ENCODE measurements at places on chromosomes 12 and 14. TPM values are rescaled to one million over a fixed set of nuclear protein-coding genes. Genes with fewer than 3 reads are reported as not detected.

LRCOL1 gene
- not detected for total RNA-seq

ANO4 gene
- not detected for total RNA-seq

GRCh38 chr12:128353301-128353700 is 86.3 kb downstream of the TMEM132C start:
- DNase-seq = no peak

DNA sequence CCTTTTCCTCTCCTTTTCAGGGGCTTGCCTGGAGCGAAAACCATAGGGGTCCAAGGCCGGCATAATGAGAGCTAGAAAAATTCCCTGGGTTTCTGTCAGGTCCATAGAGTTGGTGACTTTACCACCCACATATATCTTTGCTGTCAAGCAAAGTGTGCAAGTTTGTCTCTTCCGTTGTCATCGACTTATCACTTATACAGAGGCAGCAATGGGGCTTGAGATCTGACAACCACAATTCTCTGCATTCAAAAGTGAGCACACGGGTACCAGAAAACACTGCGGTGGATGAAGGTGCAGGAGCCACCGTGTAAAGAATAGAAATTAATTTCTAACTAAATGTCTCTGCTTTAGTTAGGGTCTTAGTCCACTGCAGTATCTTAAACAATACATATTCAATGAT is 162.3 kb downstream of the DAD1 start:
- no peak for DNase-seq

DNA sequence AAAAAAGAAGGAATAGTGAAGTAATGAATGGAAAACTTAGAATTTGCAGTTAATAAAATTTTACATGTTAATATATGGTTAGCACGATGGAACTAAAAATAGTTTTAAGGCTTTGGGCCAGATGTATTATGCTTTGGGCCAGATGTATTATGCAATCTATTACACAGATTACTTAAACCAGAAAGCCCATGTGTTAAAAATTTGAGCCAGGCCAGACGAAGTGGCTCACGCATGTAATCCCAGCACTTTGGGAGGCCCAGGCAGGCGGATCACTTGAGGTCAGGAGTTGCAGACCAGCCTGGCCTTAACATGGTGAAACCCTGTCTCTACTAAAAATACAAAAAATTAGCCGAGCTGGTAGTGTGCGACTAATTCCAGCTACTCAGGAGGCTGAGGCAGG is 17.2 kb downstream of the IFT81 start:
- peak; percentile 78 for DNase-seq

- no peak for DNase-seq
Observed at GRCh38 chr12:106276032-106276740, 26.3 kb upstream of the TCP11L2 start.

- no peak for DNase-seq
Observed at GRCh38 chr12:10849425-10849878, at the start of gene PRR4. PRR4 (minus strand) TSS chr12:10849475; CDS start chr12:10849437, 38 bp downstream.

DNA sequence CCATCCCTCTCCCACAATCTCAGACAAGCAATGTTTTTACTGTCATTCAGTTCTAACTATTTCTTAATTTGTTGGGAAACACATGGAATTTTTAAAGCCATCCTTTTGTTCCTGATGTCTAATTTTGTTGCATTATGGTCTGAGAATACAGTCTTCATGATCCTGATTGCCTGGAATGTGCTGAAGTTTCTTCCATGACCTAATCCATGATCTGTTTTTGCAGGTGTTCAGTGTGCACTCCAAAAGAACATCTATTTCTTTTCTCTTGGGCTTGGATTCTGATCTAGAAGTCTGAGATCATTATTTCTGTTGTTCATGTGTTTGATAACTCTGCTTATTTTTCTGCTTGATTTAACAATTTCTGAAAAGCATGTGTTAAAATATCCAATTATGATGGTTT is 43.2 kb upstream of the PHC1 start:
- no peak for DNase-seq

DNA sequence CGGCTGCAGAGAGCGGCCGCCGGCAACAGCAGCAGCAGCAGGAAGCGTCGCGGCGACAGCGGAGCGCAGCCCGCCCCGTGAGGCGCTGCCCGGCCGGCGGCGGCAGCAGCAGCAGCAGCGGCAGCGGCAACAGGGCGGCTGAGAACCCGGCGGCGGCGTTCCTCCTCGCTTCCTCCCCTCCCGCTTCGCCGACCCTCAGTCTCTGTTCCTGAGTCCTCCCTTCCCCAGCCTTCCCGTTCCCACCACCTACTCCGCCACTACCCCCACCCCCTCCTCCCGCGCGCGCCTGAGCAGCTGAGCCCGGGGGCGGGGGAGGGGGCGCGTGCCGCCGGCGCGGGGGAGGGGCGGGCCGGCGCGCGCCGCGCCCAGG is 310 bp downstream of the BICDL1 start:
- DNase-seq = peak; percentile 43

Measured in Right ventricle myocardium superior (tissue), 1 donor.